GM19239 (cell line): ENCODE measurements at places on chromosomes 2 and 18.

DNA sequence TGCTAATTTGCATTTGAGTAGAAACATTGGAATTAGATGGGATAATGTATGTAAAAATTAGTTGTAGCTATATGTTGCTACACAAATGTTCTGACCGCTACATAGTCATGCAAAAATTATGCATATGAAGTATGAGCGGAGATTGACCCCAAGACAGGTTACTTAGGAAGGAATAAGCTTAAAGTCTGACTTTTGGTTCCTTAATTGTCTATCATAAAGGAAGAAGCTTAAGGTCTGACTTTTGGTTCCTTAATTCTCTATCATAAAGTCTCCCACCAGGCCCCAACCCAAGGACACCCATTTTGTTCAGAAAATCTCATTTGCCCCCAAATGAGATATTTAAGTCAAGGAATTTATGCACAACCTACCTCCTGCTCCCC is 106.5 kb downstream of the EVA1A start:
- DNase-seq = no peak

- no peak for DNase-seq
These were observed 20.5 kb downstream of the PUM2 start for GRCh38 chr2:20330192-20330591.

GRCh38 chr2:65331336-65332025 is 100.9 kb downstream of the SPRED2 start:
- no peak for DNase-seq

GRCh38 chr18:28175930-28176697 is 816 bp downstream of the CDH2 start:
- no peak for DNase-seq

DNA sequence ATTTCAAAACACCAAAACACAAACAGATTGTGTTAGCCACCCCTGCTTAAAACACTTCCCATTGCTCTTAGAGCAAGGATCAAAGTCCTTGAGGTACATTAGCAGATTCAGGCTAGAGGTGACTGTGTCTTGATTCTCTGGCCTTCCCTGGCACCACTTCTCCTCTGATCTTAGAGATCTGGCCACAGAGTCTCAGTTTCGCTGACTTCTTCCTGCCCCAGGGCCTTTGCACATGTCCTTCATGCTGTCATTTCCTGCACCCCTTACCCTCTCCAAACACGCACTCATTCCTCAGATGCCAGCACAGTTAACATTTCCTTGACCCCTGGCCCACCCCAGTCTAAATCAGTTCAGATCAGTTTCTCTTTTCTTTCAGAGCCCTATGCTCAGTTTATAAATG is 16.9 kb downstream of the CXCR4 start:
- no peak for DNase-seq

DNA sequence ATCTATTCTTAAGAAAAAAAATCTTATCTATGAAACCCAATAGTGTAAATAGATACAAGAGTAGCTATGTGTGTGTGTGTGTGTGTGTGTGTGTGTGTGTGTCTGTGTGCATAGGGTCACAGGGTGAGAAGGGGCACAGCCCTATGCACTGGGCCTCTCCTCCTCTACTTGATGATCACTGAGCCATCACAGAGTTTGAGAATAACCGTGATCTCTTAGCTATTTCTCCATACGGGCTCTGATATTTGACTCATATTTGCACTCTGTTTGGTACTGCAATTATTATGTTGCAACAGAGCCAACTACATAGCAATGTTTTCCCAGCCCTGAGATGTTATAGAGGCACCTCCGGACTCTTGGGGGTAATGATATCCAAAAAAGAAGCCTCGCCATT is 28.8 kb upstream of the SLC40A1 start:
- DNase-seq = no peak

DNA sequence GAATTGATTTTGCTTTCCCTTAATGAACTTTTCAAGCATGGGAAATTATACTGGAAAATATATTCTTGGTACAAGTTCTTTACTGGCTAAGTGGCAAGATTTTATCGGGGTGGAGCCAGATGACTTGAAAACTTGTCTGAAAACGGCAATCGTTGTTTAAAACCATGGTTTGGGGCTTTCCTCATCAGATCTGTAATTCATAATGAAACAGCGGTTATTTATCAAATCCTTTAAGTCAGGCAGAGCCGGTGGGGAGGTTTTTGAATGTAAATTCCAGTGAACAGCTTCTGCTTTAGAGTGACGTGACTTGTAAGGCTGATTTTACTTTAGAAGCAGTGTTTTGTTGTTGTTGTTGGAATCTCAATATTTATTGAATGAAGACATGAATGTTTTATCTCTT is 2.6 kb downstream of the SEC11C start:
- DNase-seq = no peak

GRCh38 chr2:76985387-76986136 is 536.6 kb downstream of the LRRTM4 start:
- no peak for DNase-seq

DNA sequence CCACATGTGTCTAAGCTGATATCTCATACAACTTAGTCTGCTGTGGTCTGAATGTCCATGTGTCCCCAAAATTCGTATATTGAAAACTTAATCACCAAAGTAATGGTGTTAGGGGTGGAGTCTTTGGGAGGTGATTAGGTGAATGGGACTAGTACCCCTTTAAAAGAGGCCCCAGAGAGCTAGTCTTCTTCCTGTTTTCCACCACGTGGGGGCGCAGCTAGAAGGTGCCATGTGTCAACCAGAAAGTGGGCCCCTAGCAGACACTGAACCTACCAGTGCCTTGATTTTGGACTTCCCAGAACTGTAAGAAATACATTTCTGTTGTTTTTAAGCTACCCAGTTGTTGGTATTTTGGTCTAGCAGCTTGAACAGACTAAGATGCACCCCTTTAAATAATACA is 86.6 kb downstream of the ASB1 start:
- DNase-seq = peak; percentile 46

DNA sequence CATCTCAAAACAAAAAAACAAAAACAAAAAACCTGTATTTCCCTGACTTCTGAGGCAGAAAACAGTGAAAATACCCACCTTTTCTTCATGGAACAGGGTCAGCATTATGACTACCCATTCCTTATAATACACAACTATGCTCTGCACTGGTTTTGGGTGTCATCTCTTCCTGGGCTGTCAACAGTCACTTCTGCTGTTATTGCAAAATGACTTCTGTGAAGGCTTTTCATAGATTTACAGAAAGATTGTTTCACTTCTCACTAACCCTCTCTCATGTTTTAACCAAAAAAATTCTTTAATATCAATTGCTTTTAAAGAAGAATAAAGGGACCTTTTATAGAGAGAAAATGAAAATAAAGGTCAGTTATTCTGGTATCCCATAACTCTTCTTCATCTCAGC is 26.5 kb upstream of the PIK3C3 start:
- DNase-seq = no peak

GRCh38 chr18:74303936-74304335 is 11.7 kb upstream of the C18orf63 start:
- DNase-seq = no peak

GRCh38 chr2:210496512-210496911 is 20.0 kb upstream of the LANCL1 start:
- no peak for DNase-seq

DNA sequence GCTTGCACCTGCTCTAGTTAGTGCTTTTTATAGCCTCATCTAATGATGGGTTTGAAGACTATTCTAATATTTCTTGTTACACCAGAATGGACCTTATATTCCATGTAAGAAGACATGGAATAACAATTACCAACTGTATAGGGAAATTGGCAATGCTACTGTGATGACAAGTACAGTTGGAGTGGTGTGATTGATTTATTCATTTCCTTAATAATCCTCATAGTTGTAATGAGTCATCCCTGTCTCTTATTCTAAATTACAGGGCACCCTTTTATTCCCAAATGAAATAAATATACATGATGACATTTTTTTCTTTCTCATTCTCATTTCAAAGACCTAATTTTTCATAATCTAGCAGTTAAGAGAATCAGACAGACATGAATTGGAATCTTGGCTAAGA is 18.3 kb upstream of the TLK1 start:
- no peak for DNase-seq

DNA sequence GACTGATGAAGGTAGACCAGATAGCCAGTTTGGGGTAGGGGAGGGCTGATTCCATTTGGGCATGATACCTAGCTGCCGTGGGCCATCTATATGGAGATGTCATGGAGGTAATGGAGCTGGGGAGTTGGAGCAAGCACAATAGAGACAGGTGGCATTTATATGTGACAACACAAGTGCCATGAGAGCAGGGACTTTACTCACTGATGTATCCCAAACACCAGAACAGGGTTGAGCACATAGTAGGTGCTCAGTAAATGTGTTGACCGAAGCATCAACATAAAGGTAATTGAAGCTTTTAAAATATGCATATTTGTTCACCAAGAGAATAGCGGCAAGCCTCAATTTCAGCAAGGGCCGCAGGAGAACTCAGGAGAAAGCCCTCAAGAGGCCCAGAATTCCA is 15.0 kb downstream of the SLC30A3 start:
- no peak for DNase-seq

DNA sequence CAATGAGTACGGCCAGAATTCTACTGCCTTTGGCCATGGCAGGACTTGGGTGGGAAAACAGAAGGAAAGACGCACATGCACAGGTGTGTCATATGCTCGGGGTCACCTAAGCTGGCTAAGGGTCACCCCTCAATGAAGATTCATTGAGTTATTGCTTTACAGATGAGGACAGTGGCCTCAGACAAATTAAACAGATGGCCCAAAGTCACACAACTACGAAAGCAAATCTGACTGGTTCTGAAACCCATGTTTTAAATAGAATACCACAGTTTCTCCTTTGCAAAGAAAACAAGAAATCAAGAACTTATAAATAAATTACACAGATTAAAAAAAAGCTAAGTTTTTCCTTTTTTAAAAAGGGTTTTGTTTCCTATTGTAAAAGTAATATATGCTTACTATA is 70.5 kb downstream of the ID2 start:
- no peak for DNase-seq

DNA sequence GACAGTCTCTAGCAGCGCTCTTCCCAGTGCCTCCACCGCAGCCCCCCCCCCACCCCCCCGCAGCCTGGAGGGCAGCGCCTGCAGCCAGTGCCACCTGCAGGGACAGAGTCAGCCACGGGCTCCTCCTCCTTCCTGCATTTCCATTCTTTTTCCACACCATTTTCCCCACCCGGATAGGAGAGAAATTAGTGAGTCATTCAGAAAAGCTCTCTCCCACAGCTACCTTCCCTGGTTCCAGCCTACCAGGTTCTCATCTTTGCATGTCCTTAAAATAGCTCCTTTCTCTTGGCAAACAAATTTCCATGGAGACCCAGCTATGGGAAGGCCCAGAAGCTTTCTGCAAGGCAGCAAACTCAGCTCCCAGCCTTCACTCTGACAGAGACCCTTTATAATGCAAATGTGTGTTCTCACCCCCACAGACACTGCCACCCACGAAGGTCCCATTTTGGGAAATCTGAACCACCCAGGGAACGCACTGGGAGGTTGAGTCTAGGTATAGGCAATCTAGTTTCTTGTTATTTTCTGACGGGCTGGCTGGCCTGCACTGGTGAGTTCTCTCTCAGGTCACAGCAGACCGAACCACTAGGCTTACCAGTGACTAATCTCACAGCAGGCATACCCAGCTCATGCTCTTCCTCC is 41.8 kb upstream of the ATG16L1 start:
- no peak for DNase-seq

DNA sequence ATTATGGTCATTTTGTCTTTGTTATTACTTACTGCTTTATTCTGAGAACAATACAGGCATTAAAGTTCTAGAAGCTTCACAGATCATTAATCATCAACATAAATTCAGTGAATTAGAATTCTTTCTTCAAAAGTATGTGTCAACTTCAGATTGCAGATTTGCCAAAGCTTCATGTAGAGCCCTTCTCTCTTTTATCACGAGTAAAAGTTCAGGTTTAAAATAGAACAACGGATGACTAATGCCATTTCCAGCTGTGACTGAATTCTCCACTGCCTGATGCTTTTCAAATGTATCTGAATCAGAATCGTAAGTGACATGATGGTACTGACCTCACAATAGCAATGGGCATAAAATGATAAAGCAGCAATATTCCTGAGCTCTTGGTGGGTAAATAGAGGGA is 116.0 kb downstream of the ABCA12 start:
- DNase-seq = no peak

- no peak for DNase-seq
These were observed 404.6 kb downstream of the ARHGAP15 start for GRCh38 chr2:143533846-143534245.

- no peak for DNase-seq
These were observed 286.8 kb downstream of the TRIB2 start for GRCh38 chr2:13003500-13003899.
